ENCODE measurements at places on chromosomes 4 and X.

GRCh38 chr4:23202712-23203247 is 510.0 kb downstream of the GBA3 start:
- DNase-seq: no peak

- DNase-seq: no peak
These were observed 15.2 kb downstream of the ATP8A1 start for GRCh38 chr4:42641656-42642055.

GRCh38 chr4:141571362-141571761 is 65.0 kb upstream of the IL15 start:
- no peak for DNase-seq

DNA sequence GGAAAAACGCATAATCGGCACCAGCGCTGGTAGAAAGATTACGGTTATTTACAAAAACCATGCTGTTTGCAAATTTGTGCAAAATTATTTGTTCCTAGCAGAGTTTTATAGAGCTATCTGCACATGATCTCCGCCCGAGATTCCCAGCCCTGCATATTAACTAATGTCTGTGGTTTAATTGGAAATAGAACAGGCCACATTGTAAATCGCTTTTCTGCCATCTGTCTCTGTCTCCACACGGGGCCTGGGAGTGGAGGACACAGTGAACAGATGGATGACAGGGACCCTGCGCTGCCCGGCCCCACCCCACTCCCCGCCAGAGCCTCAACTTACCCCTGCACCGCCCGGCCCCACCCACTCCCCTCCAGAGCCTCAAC is 126.9 kb downstream of the FAM53A start:
- DNase-seq: no peak

GRCh38 chr4:134883831-134884449 is 682.4 kb upstream of the PABPC4L start:
- no peak for DNase-seq

GRCh38 chr4:176753049-176753448 is 39.7 kb downstream of the VEGFC start:
- no peak for DNase-seq

- DNase-seq: no peak
These were observed 332.0 kb downstream of the GRXCR1 start for GRCh38 chr4:43224559-43224958.

DNA sequence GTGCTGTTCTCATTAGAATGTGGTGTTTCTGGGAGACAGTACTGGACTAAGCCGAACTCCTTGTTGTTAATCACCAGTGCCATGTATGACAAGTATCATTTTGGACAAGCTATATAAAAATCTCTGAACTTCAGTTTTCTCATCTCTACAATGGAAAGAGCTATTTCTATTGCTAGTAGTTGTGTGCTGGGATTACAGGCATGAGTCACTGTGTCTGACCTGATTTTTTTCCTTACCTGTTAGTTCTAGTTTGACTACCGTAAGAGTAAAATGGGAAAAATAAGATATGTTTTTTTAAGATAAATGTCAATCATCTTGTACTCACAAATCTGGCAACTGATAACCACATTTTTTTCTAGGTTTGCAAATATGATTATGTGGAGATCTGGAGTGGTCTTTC is 192.3 kb downstream of the TLL1 start:
- DNase-seq: no peak

GRCh38 chr4:163662768-163663167 is 168.3 kb downstream of the TMA16 start:
- no peak for DNase-seq

- DNase-seq: no peak
These were observed 180.7 kb downstream of the AR start for GRCh38 chrX:67724359-67725110.

DNA sequence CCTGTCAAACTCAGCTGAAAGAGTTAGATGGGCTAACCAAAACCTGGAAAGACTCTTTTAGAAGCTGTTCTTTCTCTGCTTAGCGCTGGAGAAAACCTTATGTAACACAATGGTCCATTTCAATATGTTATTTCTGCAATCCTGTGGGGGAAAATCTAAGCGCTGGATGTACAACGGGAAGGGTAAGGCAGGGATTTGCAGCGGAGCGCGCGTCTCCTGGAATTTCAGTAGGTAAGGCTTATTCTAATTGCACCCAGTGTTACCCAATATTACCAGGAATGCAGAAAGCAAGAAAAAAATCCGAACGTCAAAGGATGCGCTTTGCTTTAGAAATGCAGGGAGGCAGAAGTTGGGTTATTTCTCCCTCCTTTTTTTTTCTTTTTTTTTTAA is 2.0 kb downstream of the HS3ST1 start:
- DNase-seq: no peak

GRCh38 chr4:6031846-6032245 is 13.6 kb upstream of the C4orf50 start:
- DNase-seq: no peak

Measured in SW480 (cell line).